ENCODE measurements at places on chromosomes 7 and 10. TPM values are rescaled to one million over a fixed set of nuclear protein-coding genes. Genes with fewer than 3 reads are reported as not detected.

The TFPI2 gene
- 4.5 TPM for total RNA-seq

The CTTNBP2 gene
- total RNA-seq, result 6.9 TPM

The RET gene
- 0.97 TPM for total RNA-seq

DNA sequence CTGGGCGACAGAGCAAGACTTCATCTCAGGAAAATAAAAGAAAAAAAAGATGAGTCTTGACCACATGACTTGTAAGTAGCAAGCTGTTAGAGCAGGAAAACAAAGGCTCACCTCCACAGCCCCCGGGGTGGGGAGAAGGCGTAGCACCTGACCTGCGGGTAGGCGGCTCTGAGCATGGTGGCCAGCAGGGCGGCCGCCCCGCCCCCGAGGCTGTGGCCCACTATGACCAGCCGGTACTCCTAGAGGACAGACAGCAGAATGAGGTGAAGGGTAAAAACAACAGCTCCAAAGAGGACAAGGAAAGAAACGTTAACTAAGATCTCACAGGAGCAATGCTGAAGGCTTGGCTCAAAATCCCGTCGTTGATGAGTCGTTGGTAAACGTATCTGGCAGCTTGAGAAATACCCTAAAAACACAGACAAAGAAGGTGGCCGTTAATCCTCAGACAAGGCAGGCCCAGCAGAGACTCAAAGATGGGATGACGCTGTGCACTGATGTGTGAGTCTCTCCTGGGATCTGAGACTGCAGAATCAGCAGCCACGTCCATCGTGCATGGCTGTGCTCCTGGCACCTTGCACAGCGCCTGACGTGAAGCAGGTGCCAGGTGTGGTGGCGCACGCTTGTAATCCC is 31.1 kb downstream of the DAGLB start:
- no peaks in the 10 kb centered on the region for H3K36me3 ChIP-seq
- peaks cover under 1% of the 10 kb centered on the region for H3K4me1 ChIP-seq
- no peaks in the 10 kb centered on the region for H3K27me3 ChIP-seq
- H3K4me3 ChIP-seq, result no peak overlapping the region
- H3K27ac ChIP-seq, result no peak overlapping the region

DNA sequence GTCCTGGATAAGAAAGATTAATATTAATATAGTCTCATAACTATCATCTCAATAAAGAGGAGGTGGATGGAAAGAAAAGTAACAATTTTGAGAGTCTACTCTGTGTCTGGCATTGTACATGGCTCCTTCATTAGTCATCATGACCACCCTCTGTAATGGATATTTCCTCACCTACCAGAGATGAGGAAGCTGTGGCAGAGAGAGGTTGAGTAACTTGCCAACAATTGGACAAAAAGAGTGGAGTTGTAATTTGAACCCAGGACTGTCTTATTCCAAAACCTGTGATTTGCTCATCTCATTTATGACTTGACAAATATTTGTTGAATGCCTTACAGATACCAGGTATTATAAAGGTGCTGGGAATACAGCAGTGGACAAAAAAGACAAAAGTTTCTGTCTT is 2.1 kb upstream of the IDE start:
- H3K27ac ChIP-seq, result peak overlapping the region; percentile 20
- H3K4me3 ChIP-seq, result no peak overlapping the region
- H3K36me3 ChIP-seq, result no peaks in the 10 kb centered on the region
- H3K27me3 ChIP-seq, result no peaks in the 10 kb centered on the region
- no peak for DNase-seq

All from left lung (tissue), 14 donors.